Activated CD4-positive, alpha-beta T cell treated with anti-CD3 and anti-CD28 coated beads, Interleukin-2, amount 50 U/mL, for 1 hour (primary cell): ENCODE measurements at places on chromosomes 7 and 10.

GRCh38 chr10:103053659-103054581, 135.8 kb downstream of the CNNM2 start:
- DNase-seq = peak; percentile 36

DNA sequence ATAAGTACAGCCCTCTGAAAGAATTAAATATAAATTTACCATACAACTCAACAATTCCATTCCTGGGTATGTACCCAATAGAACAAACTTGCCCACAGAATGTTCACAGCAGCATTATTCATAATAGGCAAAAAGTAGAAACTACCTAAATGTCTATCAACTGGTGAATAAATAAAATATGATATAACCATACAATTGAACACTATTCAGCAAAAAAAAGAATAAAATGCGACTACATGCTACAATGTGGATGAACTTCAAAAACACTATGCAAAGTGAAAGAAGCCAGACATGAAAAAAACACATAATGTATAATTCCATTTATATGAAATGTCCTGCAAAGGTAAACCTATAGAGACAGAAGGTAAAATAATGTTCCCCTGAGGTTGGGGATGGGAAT, 2.0 kb upstream of the CPN1 start:
- no peak for DNase-seq

DNA sequence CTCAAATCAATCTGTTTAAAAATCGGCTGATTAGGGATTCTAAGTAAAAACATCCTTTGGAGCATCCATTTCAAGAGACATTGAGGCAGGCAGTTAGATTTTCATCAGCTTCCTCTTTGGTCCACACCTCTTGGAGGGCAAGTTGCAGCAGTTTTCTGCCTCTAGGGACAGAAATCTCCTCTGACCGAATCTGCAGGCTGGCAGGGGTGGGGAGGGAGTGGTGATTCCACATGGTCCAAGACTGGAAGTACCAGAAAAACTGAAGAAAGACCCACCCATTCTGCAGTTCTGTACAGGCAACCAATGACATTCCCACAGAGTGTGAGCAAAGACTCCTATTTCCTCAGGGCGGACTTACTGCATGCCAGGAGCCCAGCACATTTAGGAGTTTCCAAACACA, 29.0 kb downstream of the FGFBP3 start:
- DNase-seq = no peak

GRCh38 chr7:101138213-101138870, 11.4 kb downstream of the SERPINE1 start:
- peak; percentile 63 for DNase-seq

- DNase-seq = no peak
Measured at GRCh38 chr10:29634764-29635625, at the start of gene SVIL. Gene SVIL, minus strand, starts transcription at chr10:29634971. Its CDS starts 79,913 bp downstream, at chr10:29555058.

- DNase-seq = no peak
Measured at GRCh38 chr10:114498413-114499111, 94.3 kb upstream of the AFAP1L2 start.

GRCh38 chr10:43971981-43972380, 323.3 kb upstream of the ZNF32 start:
- DNase-seq = no peak

DNA sequence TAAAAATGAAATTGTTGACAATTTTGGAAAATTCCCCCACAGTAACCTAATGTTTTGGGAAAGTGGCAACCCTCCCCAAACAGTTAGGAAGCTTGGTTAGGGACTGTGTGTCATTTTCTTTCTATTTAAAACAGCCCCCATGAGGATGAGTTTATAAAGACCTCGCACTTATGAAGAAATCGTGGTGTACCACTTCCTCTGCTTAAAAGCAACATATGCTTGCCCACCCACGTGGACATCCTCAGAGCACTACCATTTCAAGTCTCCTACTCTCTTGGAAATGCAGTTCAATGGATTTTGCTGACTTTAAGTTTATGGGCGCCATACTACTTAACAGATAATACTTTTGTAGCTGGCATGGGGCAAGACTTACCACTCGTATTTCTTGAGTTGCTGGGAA, 223.8 kb downstream of the DYNC1I1 start:
- DNase-seq = no peak

DNA sequence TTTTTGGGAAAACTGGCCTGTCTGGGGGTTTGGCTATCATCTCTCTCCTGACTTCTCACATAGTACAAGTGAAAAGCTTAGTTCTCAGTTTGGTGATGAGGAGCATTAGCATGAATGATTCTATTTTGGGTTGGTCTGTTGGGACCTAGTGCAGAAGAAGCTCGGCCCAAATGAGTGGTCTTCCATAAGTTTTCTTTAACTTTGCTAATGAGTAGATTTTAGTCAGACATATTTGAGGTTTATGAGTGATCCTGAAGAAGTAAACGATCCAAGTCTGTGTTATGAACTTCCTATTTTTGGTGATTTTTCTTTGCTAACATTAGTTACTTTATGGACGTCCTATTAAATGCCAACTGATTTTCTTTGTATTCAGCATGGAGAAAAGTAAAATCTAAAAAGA, 51.7 kb upstream of the CALD1 start:
- DNase-seq = no peak

DNA sequence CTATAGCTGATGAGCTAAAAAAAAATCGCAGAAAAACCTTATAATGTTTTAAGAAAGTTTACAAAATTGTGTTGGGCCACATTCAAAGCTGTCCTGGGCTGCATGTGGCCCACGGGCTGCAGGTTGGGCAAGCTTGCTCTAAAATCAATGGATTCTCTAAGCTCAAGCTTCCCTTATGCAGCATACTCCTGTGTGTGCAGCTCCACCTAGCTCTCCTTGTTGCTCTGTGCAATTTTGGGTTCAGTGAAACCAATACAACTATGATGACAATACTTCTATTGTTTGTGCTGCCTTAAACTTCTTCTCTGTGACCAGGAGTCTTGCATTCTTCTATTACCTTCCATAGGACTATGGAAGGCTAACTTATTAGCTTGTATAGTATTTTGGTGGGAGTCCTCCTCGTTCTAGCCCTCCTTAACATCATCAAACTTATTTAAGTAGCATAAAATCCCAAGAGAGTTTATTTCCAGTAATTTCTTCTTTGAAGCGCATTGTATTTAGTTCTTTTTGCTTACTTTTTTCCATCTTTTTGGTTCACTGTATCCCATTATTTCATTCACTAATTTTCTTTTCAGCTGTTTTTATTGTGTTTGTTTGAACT, 170.9 kb upstream of the SMIM30 start:
- DNase-seq = no peak

DNA sequence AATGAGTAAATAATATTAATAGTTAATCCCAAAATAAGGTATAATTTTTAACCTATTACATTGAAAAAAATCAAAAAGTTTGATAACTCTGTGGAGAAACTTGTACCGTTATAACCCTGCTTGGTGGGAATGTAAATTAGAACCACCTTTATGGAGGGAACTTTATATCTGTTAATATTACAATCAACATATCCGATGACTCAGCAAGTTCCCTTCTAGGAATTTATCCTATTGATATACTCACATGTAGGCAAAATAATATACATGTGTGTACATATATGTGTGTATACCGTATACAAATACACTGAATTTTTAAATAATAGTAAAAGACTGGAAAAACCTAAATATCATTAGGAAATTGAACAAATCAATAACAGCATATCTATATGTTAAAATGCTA, 54.7 kb downstream of the PANK1 start:
- DNase-seq = no peak

GRCh38 chr7:17532861-17533404, 234.5 kb downstream of the AHR start:
- DNase-seq = no peak

- no peak for DNase-seq
Measured at GRCh38 chr10:61754587-61755550, 92.1 kb downstream of the CABCOCO1 start.

- DNase-seq = no peak
Measured at GRCh38 chr7:85065306-85065705, 121.5 kb downstream of the SEMA3D start.

DNA sequence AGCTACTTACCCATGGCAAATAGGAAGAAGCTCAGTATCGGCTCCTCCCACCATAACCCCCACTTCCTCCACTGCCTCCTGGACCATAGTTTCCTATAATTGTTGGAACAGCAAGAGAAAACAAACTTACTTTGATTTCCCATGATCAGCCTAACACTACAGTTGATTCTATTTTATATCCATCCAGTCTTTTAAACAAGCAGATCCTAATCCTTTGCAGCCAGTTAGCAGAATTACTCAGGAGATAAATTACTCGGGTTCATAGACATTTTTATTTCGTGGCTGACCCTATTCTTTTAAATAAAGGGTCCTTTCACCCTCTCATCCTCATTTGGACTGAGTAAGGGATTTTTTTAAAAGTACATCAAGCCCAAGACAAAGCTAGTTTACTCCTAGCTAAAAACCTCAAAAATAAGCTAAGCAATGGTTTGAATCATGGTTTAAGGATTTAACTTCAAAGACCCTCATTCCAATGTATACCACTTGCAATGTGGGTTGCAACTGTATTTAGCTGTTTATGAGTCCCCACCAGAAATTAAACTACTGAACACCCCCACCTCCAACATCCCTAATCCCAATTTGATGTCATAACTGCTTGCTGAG, 8.0 kb downstream of the HNRNPA2B1 start:
- no peak for DNase-seq

DNA sequence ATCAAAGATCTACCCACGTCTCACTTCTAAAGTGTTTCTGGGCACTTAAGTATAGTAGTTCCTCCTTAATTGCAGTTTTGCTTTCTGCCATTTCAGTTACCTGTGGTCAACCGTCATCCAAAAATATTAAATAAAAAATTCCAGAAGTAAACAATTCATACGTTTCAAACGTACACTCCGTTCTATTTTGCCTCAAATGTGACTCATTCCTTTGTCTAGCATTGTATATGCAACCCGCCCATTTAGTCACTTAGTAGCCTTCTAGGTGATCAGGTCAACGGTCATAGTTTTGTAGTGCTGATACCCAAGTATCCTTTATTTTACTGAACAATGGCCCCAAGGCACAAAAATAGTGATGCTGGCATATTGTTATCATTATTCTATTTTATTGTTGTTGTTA, 33.8 kb downstream of the HGF start:
- no peak for DNase-seq

DNA sequence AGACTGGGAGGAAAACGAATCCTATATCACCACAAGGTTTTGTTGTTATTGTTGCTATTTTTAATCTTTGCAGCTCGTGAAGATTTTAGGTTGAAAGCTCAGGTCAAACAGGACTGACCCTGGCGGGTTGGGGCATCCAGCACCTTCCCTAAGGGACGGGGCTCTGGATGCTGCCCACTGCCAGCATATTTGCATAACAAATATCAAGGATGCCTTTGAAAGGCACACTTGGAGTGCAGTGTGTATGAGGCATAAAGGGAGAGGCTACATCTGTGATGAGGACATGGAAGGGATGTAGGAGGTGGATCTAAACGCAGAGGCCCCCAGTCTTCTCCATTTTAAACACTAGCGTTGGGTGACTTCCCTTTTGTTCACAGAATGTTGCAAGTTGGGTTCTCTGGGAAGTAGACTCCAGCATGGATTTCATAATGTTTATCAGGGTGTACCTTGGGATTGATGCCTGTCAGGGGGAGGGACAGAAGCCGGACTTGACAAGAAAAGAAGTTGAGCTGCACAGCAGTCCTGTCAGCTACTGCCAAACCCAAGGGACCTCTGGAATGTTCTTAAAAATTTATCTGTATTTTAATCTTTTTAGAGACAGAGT, 181.1 kb upstream of the IMMP2L start:
- no peak for DNase-seq

- no peak for DNase-seq
Measured at GRCh38 chr7:92141161-92141560, 6.9 kb upstream of the CYP51A1 start.

- no peak for DNase-seq
Measured at GRCh38 chr7:51995596-51996179, 679.1 kb upstream of the COBL start.

DNA sequence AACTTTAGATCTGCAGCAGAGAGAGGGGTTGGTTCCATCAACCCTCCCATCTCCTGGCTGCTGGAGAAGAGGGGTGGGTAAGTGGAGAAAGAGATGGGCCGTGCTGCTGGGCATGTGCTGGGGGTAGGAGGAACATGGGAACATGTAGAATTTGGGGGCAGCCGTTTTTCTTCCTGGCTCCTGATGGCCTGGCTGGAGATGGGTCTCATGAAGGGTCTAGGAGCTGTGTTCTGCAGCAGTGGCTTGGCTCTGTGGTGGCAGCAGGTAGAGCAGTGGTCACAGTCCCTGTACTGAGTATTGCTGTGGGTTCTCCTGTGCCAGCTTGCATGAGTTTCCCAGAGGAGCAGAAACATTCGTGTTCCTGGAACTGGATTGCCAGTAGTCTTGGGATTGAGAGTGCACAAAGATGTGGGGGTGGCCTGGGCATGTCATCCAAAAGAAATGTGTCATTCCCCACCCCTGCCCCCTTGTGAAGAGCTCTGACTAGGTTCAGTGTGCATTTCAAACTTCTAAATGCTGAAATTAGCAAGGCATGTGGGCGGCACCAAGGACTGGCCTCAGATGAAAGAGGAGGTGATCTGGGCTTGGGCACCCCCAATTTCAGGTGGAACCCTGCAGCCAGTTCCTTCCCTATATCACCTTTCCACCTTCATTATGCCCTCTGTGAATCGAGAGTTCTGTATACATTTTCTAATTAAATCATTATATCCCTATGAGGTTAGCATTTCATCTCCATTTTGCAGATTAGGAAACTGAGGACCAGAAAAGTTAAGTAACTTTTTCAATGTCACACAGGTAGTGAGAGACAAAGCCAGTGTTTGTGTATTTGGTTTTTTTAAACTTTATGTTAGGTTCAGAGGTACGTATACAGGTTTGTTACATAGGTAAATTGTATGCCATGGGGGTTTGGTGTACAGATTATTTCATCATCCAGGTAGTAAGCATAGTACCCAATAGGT, 2.1 kb downstream of the CHST3 start:
- no peak for DNase-seq

- DNase-seq = no peak
Measured at GRCh38 chr10:75335983-75336382, 65.6 kb downstream of the ZNF503 start.

DNA sequence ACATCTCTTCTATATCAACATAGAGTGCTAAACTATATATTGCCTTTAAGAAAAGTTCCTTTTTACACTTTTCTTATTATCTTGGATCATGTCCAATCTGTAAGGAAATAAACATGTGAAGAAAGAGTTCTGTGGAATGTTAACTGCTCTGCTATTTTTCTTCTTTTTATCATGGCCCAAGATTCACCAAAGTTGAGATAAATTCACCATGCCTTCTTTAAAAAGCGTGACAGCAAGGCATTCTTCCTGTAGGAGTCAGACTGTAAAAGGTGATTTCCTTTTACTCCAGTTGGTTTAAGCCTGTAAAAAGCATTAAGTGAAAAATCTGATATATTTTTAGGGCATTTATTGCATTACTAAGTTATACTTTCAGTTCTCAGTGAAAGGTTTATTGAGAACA, 165.7 kb upstream of the FZD1 start:
- no peak for DNase-seq

GRCh38 chr7:80611779-80612178, 26.7 kb upstream of the CD36 start:
- DNase-seq = no peak

DNA sequence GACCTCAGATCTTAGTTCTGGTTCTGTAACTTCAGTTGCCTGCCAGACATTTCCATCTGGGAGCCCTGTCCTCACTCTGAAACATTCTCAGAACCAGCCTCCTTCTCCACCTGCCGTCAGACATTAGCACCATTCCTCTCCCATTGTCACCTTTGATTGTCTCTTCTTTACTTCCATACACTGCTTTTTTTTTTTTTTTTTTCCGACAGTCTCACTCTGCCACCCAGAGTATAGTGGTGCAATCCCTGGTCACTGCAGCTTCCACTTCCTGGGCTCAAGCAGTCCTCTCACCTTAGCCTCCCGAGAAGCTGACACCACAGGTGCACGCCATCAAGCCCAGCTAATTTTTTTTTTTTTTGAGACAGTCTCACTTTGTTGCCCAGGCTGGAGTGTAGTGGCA, 21.1 kb upstream of the HIPK2 start:
- DNase-seq = no peak
